ENCODE measurements at places on chromosomes 11 and 22. TPM values are rescaled to one million over a fixed set of nuclear protein-coding genes. Genes with fewer than 3 reads are reported as not detected.

MS4A7 gene
- total RNA-seq = not detected

OR5M10 gene
- total RNA-seq = not detected

CDHR5 gene
- 0.07 TPM for total RNA-seq

VPREB1 gene
- not detected for total RNA-seq

KRTAP5-9 gene
- not detected for total RNA-seq

APOA1 gene
- total RNA-seq = 0.12 TPM

ARHGEF17 gene
- 7.8 TPM for total RNA-seq

CNIH2 gene
- 2.5 TPM for total RNA-seq

LINC01488 gene
- total RNA-seq = 0.04 TPM

KCNK7 gene
- 0.53 TPM for total RNA-seq

MUC5AC gene
- 2.9 TPM for total RNA-seq

RASL10A gene
- total RNA-seq = 0.11 TPM

NLRP14 gene
- not detected for total RNA-seq

TSSK2 gene
- total RNA-seq = not detected

ACTN3 gene
- 0.06 TPM for total RNA-seq

PGA5 gene
- total RNA-seq = not detected

C1QTNF4 gene
- total RNA-seq = 0.07 TPM

KCNE3 gene
- total RNA-seq = not detected

MS4A12 gene
- not detected for total RNA-seq

PRDM11 gene
- 7.1 TPM for total RNA-seq

TBX1 gene
- total RNA-seq = 4.1 TPM

ART1 gene
- not detected for total RNA-seq

GGT5 gene
- total RNA-seq = 4.6 TPM

ISX gene
- total RNA-seq = not detected

CSNK2A3 gene
- 1.9 TPM for total RNA-seq

SCUBE2 gene
- total RNA-seq = 0.44 TPM

PGA3 gene
- total RNA-seq = not detected

OR52E5 gene
- total RNA-seq = not detected

MS4A6E gene
- total RNA-seq = not detected

TUBA8 gene
- 0.63 TPM for total RNA-seq

NAALAD2 gene
- total RNA-seq = not detected

OR52N2 gene
- total RNA-seq = not detected

BEST1 gene
- total RNA-seq = 5.6 TPM

ART5 gene
- total RNA-seq = 0.27 TPM

TMPRSS5 gene
- total RNA-seq = 0.08 TPM

INS gene
- not detected for total RNA-seq

FEN1 gene
- total RNA-seq = 98.8 TPM

FOLR3 gene
- total RNA-seq = 0.18 TPM

IGLL1 gene
- total RNA-seq = not detected

NELL1 gene
- total RNA-seq = not detected

NCR3LG1 gene
- 3.6 TPM for total RNA-seq

TMEM121B gene
- total RNA-seq = 0.16 TPM

KCNQ1 gene
- total RNA-seq = 0.75 TPM

APOL1 gene
- total RNA-seq = 14.7 TPM

Measured in A549 treated with dexamethasone at 1 μM for 4 hours (cell line).